Left cardiac atrium (tissue), 4 donors: ENCODE measurements at places on chromosomes 2 and 18. TPM values are rescaled to one million over a fixed set of nuclear protein-coding genes. Genes with fewer than 3 reads are reported as not detected.

GRCh38 chr2:218128781-218129457 lies 3.1 kb downstream of the CXCR2 start:
- no peak for DNase-seq

DNA sequence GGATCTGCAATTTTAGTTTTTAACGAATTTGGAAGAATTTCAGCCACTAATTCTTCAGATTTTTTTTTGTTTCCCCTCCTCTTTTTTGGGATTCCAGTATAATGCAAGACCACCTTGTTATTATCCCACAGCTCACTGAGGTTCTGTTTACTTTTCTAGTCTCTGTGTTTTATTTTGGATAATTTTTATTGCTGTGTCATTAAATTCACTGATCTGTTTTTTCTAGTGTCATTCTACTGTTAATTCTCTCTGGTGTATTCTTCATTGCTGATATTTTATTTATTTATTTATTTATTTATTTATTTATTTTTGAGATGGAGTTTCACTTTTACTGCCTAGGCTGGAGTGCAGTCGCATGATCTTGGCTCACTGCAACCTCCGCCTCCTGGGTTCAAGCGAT lies 32.2 kb downstream of the UBR3 start:
- DNase-seq = no peak

DNA sequence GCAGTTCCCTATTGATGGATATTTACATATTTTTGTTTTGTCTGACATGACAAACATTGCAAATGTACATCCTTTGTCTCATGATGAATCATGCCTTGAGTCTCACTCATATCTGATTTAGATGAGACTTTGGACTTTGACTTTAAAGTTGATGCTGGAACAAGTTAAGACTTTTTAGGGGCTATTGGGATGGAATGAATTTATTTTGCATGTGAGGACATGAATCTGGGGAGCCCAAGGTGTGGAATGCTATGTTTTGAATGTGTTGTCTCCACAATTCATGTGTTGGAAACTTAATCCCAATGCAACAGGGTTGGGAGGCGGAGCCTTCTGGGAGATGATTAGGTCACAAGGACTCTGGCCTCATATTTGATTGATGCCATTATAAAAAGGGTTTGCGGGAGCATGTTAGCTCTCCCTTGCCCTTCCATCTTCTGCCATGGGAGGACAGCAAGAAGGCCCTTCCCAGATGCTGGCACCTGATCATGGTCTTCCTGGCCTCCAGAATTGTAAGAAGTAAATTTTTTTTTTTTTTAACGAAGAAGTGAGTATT lies 29.1 kb upstream of the INO80D start:
- DNase-seq = no peak

DNA sequence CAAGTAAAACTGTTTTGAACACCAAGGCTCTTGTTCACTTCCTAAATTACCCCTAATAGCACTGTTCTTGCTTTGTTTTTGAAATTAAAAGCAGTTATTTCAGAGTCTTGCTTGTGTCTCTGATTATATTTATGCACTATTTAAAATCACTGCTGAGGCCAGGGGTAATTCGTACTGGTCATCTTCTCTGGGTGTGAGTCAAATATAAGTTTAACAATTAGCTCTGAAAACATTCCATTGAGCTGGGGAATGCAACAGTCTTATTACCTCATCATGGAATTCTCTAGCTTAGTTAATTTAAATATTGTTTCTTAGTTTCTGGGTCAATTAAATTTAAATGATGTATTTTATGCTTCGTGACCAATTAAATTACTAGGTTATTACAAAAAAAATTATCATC lies 135.0 kb downstream of the MEIS1 start:
- no peak for DNase-seq

DNA sequence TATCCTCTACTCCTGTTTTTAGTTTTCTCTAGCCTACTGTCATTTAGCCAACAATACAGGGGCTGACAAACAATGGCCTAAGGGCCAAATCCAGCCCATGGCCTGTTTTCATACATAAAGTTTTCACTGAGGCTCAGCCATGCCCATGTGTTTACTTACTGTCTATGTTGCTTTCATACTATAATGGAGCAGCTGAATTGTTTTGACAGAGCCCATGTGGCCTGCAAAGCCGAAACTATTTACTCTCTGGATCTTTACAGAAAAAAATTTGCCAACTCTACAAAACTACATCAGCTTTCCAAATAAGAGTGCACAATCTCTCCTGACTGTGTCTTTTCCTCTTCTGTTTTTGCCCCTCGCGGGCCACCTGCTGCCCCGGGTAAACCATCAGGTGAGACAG lies 24.0 kb downstream of the LGALSL start:
- no peak for DNase-seq

DNA sequence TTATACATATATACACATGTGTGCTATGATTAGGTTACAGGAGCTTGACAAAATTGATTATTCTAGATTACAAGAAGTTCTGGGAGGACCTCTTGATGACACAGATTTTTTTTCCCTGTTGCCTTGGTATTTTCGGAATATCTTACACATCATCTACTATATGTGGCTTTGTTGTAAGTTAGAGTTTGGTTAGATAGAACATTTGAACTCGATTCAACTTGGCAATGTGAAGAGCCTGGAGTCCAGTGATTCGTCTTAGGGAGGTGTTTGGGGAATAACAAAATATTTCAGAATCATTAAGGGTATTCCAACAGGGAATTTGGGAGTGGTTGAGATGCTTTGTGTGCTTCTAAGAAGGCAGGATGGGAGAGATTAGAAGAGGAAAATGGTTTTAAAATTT lies 39.3 kb upstream of the EFEMP1 start:
- DNase-seq = no peak

- DNase-seq = peak; percentile 36
Measured at GRCh38 chr2:58137856-58138255, 91.2 kb downstream of the VRK2 start.

DNA sequence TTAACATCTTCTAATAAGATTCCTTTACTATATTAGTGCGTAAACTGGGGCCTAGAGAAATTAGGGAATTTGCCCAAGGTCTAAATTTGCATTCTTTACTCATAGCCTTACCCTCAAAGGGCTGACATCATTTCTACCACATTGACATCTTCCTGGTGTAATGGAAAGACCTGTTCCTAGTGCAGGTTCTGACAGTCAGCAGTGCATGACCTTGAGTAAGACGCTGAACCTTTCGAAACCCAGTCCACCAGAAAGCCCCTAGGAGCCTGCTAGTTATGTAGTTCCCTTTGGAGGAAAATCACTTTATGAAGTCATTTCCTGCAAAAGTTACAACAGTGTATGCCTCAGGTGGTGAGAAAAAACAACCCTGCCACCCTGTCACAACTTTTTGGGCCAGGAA lies 388.3 kb downstream of the TNS1 start:
- no peak for DNase-seq

- DNase-seq = no peak
Measured at GRCh38 chr2:205675861-205676516, 6.3 kb upstream of the NRP2 start.

- DNase-seq = no peak
Measured at GRCh38 chr2:65845442-65846182, 413.2 kb upstream of the SPRED2 start.

GRCh38 chr2:15006667-15007066 lies 374.1 kb downstream of the LRATD1 start:
- no peak for DNase-seq

DNA sequence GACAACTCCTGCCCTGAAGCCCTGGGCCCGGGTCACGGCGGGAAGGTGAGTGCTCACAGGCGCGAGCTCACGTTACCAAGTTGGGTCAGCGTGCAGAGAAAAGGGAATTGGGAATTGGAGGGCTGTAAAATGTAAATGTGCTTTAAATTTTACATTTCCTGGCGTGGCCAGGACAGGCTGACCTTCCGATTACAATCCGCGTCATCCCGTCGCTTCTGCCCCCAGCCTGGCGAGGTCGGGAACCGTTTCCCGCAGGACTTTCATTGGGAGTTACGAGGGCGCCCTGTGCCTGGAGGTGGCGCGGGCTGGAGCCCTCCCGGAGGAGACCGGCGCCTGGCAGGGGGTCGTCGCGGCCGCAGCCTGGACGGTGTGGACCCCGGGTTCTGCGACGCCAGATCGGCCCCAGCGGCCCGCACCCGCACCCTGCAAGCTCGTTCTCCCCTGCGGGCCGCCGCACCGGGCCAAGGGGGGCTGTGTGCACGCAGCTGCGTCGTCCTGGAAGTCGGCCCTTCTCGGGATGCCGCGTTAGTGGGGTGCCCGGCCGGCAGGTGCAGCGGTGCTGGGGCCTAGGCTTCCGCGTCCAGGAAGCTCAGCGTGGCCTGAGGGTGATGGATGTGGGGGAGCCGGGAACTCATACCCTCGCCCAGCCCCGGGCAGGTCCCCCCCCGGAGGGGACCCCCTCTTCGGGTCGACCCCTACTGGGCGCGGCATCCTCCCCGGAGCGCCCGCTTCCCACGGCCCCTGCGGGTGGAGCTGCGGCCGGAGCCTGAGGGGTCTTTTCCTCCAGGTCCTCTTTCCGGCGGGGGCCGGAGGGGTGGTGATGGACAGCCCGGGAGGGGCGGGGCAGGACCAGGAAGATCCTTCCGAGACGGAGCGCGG lies 63.9 kb downstream of the LRRFIP1 start:
- no peak for DNase-seq

DNA sequence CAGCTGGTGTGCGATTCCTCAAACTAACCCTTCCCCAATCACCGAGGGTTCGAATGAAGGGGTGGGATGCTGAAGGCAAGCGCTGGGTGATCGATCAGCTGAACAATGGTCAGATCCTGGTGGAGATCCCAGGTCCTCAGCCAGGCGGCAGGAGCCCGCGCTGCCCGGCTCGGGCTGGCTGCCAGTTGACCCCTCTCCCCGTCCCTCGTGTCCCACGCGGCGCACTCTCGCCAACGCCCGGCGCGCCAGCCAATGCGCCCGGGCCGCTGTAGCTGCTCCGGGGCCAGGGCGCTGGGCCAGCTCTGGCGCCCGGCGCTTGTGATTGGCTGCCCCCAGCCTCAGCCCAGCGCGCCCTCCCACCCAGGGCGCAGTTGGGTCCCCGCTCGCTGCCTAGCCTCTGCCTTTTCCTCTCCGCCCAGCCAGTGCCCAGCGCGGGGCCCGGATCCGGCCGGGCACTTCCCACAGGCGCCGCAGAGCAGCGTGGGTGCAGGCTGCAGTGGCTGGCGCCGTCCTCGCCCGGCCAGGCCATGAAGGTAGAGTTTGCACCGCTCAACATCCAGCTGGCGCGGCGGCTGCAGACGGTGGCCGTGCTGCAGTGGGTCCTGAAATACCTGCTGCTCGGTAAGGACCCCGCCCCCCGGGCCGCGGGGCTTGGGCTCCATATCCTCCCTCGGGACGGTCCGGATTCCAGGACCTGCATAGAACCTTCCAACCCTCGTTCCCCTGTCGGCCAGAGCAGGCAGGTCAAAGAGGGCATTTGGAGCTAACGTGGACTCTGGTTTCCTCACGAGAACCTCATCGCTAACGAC lies at the start of gene MOGAT1:
Gene MOGAT1 (plus strand): TSS at position 400 of the 809 bp plus-strand sequence. CDS start 128 bp downstream, at position 528.
- peak; percentile 45 for DNase-seq

DNA sequence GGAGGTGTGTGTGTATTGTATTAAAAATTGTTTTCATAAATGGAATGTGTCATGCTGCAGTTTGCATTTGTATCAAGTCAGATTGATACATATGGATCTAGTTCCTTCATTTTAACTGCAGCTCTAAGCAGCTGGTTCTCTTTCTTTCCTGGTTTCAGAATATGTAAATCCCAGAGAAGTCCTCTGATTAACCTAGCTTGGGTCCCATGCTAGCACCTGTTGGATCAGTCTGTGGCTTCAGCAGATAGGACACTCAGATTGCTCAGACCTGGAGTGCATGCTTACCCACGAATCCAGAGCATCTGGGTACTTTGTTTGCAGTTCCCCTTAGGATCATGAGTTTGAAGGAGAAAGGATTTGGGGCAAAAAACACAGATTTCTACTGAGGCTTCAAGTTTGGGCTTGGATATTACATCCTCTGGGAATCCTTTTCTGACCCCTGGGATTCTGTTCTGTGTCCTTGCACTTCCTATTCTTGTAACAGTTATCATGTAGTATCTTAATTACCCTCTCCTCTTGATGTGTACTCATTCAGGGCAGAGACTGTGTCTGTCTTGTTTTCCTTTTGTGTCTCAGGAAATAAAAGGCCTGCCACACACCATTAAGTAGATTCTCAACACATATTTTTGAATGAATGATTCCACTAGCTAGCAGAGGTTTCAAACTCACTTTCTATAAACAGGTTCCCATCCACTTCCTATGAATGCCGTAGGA lies 142.1 kb downstream of the PHLPP1 start:
- DNase-seq = no peak

- DNase-seq = no peak
Measured at GRCh38 chr2:158495175-158495574, 38.4 kb downstream of the PKP4 start.

Gene SCTR
- 0.32 TPM for total RNA-seq

Gene HOXD4
- total RNA-seq = 0.29 TPM

Gene STEAP3
- total RNA-seq = 11.2 TPM

Gene MAP3K19
- not detected for total RNA-seq

Gene CCDC85A
- 2.5 TPM for total RNA-seq

Gene FAM228A
- 1.2 TPM for total RNA-seq
